ENCODE measurements at places on chromosomes 16 and 17.
A peak's percentile ranks its signal among the peaks of the same experiment; 100 is the strongest.

DNA sequence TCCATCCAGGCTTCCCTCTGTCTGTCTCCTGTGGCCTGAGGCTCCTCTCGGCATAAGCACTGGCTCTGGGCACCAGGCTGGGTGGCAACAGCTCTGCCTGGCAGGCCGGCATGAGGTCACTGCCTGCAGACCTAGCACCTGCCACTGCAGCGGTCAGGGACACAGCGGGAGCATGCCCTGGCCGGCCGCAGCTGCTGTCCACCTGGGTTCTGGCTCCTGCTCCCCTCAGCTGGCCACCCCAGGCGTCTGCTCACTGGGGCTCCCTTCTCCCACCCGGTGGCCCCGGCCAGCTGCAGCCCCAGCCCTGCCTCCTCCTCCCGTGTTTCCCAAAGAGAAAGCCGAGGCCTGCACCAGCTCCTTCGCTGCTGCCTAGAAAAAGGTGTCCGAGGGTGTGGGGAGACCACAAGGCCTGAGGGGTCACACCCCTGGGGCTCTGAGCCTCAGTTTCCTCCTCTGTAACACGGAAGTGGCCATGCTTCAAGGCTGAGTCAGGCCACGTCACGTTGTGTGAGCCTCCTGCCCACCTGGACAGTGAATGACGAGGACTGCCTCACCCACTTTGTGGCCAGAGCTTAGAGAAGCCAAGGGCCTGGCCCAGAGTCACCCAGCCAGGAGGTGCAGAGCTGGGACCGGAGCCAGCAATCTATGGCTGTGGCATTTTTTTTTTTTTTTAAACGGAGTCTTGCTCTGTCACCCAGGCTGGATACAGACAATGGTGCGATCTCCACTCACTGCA lies 6.7 kb downstream of the NTHL1 start:
- no peak for DNase-seq
- peaks cover 7% of the 10 kb centered on the region for H3K27me3 ChIP-seq
- no peak overlapping the region for H3K4me3 ChIP-seq
- H3K36me3 ChIP-seq: peaks cover 4% of the 10 kb centered on the region
- H3K27ac ChIP-seq: no peak overlapping the region

- DNase-seq: no peak
- H3K4me1 ChIP-seq: no peaks in the 10 kb centered on the region
- H3K27ac ChIP-seq: no peak overlapping the region
- H3K27me3 ChIP-seq: no peaks in the 10 kb centered on the region
Measured at GRCh38 chr16:65012357-65012756, 109.5 kb downstream of the CDH11 start.

- H3K36me3 ChIP-seq: no peaks in the 10 kb centered on the region
- H3K4me3 ChIP-seq: no peak overlapping the region
- no peak overlapping the region for H3K27ac ChIP-seq
- no peak for DNase-seq
Measured at GRCh38 chr17:6729531-6729930, 16.4 kb upstream of the SLC13A5 start.

- no peaks in the 10 kb centered on the region for H3K36me3 ChIP-seq
- peaks cover 16% of the 10 kb centered on the region for H3K27me3 ChIP-seq
- H3K4me1 ChIP-seq: no peaks in the 10 kb centered on the region
- H3K27ac ChIP-seq: no peak overlapping the region
- DNase-seq: no peak
Measured at GRCh38 chr17:10875984-10876555, 38.2 kb upstream of the PIRT start.

DNA sequence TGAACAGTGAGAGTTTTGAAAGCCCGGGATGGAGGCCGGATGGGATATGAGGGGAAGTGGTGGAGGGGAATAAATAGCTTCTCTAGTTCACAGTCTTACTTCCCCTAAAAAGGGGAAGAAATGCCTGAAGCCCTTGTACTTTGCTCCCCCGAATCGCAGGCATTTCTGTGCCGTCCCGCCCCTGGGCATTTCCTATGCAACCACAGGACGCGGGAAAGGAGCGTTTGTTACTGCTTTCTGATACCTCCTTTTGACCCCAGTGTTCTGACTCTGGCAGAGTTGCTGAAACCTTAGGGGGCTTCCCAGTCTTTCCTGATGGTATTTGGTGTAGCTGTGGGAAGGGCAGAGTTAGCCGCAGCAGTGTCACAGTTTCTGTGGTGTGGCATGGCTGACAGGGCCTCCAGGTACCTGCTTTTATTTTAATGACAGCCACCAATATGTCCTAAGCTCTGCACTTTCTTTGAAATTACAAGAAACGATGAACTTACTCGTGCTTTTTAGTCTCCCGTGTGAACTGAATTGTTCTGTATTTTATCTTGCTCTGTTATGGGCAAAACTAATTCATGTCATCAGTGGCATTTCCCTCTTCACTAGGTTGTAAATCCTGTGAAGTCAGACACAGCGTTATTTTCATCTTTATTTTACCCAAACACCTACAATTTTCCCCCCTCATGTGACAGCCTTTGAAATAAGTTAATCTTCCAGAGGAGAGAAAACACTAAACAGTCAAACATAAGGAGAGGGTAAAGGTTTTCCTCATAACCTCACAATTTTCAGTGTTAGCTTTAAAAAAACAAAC lies 27.1 kb downstream of the USP10 start:
- H3K4me1 ChIP-seq: peaks cover 50% of the 10 kb centered on the region
- H3K4me3 ChIP-seq: peak overlapping the region; percentile 73
- peak; percentile 27 for DNase-seq
- H3K27me3 ChIP-seq: no peaks in the 10 kb centered on the region

- no peaks in the 10 kb centered on the region for H3K36me3 ChIP-seq
- H3K27me3 ChIP-seq: no peaks in the 10 kb centered on the region
- peaks cover 2% of the 10 kb centered on the region for H3K4me1 ChIP-seq
- DNase-seq: no peak
- H3K27ac ChIP-seq: no peak overlapping the region
- no peak overlapping the region for H3K4me3 ChIP-seq
Measured at GRCh38 chr16:78667675-78668074, 568.2 kb downstream of the WWOX start.

DNA sequence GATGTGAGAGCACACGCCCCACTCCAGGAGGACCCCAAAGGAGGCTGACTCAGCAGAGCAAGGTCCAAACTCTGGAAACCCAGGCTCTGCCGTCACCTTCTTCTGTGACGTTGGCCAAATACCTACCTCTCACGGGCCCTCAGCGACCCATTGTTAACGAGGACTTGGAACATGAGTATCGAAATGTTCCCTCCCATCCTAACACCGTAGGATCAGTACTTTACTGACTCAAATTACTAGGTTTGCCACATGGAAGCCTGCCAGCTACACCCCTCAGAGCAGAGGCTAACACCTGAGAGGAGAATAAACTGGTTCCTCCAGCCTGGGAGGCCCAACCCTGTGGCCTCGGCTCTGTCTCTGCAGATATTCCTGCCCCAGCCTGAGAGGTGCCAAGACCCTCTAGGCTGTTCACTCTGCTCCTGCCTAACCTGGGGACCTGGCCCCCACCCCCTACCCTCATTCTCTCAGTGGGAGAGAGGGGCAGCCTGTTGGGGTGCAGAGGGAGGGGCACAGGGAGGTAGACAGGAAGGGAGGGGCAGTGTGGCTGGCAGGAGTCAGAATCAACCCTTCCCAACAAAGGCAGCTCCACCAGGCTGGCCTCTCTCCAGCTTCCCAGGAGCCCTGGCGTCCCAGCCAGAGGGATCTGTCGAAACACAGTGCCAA lies 4.4 kb downstream of the PITPNM3 start:
- H3K27ac ChIP-seq: no peak overlapping the region
- H3K4me3 ChIP-seq: no peak overlapping the region
- H3K4me1 ChIP-seq: peaks cover 18% of the 10 kb centered on the region
- H3K36me3 ChIP-seq: no peaks in the 10 kb centered on the region

GRCh38 chr17:60153606-60154390 lies 4.0 kb downstream of the CA4 start:
- no peak for DNase-seq
- no peaks in the 10 kb centered on the region for H3K36me3 ChIP-seq
- no peak overlapping the region for H3K27ac ChIP-seq
- H3K4me1 ChIP-seq: peaks cover 16% of the 10 kb centered on the region
- no peak overlapping the region for H3K4me3 ChIP-seq

GRCh38 chr17:52049051-52049450 lies 109.5 kb downstream of the CA10 start:
- DNase-seq: no peak
- H3K36me3 ChIP-seq: no peaks in the 10 kb centered on the region
- no peaks in the 10 kb centered on the region for H3K27me3 ChIP-seq
- H3K4me1 ChIP-seq: no peaks in the 10 kb centered on the region
- no peak overlapping the region for H3K27ac ChIP-seq
- no peak overlapping the region for H3K4me3 ChIP-seq

- no peaks in the 10 kb centered on the region for H3K27me3 ChIP-seq
- peaks cover 21% of the 10 kb centered on the region for H3K4me1 ChIP-seq
- peak overlapping the region; percentile 78 for H3K27ac ChIP-seq
- peaks cover 1% of the 10 kb centered on the region for H3K36me3 ChIP-seq
- DNase-seq: no peak
Measured at GRCh38 chr16:88938777-88939244, 38.2 kb downstream of the CBFA2T3 start.

- H3K27me3 ChIP-seq: peaks cover 18% of the 10 kb centered on the region
- DNase-seq: no peak
- H3K4me3 ChIP-seq: no peak overlapping the region
- no peaks in the 10 kb centered on the region for H3K4me1 ChIP-seq
- H3K27ac ChIP-seq: no peak overlapping the region
Measured at GRCh38 chr16:86476956-86477534, 33.3 kb upstream of the FOXF1 start.

DNA sequence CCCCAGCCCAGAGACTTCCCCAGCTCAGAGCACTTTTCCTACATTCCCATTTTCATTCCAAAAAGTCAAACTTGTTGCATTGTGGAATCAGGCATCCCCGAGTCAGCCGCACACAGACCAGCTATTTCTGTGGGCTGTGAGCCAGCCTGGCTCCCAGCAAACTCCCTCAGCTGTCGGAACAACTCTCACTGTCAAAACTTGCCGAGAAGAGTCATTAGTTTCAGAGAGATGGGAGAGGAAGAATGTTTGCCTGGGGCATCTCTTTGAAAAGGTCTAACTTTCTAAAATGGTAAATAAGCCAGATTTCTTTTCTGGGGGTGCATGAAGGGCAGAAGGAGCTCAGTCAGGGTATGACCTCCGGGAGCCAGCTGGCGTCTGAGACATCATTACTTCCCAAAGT lies 280.0 kb downstream of the TMEM114 start:
- no peaks in the 10 kb centered on the region for H3K4me1 ChIP-seq
- H3K27ac ChIP-seq: no peak overlapping the region
- no peaks in the 10 kb centered on the region for H3K36me3 ChIP-seq
- peaks cover 2% of the 10 kb centered on the region for H3K27me3 ChIP-seq
- no peak for DNase-seq

DNA sequence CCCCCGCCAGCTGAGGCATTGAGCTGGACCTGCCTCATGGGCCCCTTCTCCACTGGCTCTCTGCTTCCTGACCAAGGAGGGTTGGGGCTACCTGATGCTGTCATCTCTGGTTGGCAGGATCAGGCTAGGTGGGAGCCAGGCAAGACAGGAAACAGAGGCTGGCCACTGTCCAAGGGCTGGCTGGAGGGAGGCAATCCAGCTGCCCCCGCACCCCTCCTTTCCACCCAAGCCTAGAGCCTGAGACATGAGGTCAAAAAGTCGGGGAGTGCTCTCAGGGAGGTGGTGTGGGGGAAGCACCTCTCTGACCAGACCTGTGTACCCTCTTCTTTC lies 14.5 kb downstream of the NGFR start:
- no peak overlapping the region for H3K4me3 ChIP-seq
- H3K4me1 ChIP-seq: no peaks in the 10 kb centered on the region
- H3K36me3 ChIP-seq: no peaks in the 10 kb centered on the region
- H3K27me3 ChIP-seq: peaks cover 21% of the 10 kb centered on the region
- no peak overlapping the region for H3K27ac ChIP-seq

GRCh38 chr16:88008840-88009239 lies 57.6 kb downstream of the BANP start:
- no peak overlapping the region for H3K4me3 ChIP-seq
- no peak overlapping the region for H3K27ac ChIP-seq
- H3K27me3 ChIP-seq: no peaks in the 10 kb centered on the region
- peaks cover 16% of the 10 kb centered on the region for H3K4me1 ChIP-seq

- peaks cover 2% of the 10 kb centered on the region for H3K4me1 ChIP-seq
- no peaks in the 10 kb centered on the region for H3K36me3 ChIP-seq
- no peak overlapping the region for H3K27ac ChIP-seq
- peaks cover 27% of the 10 kb centered on the region for H3K27me3 ChIP-seq
- H3K4me3 ChIP-seq: no peak overlapping the region
- no peak for DNase-seq
Measured at GRCh38 chr16:66359811-66360608, 6.5 kb upstream of the CDH5 start.

DNA sequence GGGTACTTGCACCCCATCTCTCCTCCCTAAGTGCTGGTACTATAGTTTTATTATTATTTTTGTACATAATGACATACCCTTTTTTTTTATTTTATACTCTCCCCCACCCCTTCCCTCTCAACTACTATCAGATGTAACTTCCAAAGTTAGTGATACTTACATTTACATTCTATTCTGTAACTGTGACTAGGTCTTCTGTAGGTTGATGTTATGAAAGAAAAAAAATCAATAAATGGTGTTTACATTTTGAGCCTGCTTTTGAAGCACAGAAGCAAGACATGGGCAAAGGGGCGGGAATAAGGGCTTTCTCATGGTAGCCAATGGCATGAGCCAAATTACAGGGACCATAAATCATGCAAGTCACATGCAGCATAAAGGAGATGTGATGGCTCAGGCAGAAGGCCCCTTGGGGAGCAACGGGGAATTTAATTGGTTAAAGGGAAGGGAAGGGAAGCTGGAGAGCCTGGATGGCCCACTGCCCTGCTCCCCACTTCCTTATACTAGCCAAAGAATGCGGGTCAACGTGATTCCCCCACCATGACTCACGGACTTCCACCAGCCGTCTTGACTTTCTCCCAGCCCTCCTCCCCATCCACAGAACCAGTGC lies 2.4 kb upstream of the ACSF2 start:
- H3K27me3 ChIP-seq: no peaks in the 10 kb centered on the region
- peaks cover 4% of the 10 kb centered on the region for H3K36me3 ChIP-seq
- H3K4me1 ChIP-seq: peaks cover 32% of the 10 kb centered on the region
- H3K27ac ChIP-seq: no peak overlapping the region

DNA sequence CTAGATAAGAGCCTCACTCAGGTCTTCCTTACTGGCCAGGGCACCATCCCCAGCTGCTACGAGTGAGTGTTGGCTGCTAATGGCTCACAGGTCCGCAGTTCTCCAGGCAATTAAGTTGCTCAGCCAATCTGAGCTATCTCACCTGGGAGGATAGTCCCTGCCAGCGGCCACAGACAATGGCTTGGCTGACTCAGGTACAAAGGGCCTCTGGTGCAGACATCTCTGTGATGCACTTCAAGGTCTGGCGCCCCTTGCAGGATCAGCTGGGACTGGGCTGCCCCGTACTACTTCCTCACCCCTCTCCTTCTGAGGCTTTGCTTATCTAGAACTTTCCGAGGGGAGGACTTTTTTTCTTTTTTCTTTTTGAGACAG lies 49.2 kb upstream of the EMP2 start:
- peaks cover 2% of the 10 kb centered on the region for H3K36me3 ChIP-seq
- no peak overlapping the region for H3K27ac ChIP-seq
- H3K4me1 ChIP-seq: peaks cover 2% of the 10 kb centered on the region
- no peak for DNase-seq

Measured in memory B cell (primary cell).